CD4-positive, alpha-beta memory T cell (primary cell): ENCODE measurements at places on chromosomes 3 and 15.

DNA sequence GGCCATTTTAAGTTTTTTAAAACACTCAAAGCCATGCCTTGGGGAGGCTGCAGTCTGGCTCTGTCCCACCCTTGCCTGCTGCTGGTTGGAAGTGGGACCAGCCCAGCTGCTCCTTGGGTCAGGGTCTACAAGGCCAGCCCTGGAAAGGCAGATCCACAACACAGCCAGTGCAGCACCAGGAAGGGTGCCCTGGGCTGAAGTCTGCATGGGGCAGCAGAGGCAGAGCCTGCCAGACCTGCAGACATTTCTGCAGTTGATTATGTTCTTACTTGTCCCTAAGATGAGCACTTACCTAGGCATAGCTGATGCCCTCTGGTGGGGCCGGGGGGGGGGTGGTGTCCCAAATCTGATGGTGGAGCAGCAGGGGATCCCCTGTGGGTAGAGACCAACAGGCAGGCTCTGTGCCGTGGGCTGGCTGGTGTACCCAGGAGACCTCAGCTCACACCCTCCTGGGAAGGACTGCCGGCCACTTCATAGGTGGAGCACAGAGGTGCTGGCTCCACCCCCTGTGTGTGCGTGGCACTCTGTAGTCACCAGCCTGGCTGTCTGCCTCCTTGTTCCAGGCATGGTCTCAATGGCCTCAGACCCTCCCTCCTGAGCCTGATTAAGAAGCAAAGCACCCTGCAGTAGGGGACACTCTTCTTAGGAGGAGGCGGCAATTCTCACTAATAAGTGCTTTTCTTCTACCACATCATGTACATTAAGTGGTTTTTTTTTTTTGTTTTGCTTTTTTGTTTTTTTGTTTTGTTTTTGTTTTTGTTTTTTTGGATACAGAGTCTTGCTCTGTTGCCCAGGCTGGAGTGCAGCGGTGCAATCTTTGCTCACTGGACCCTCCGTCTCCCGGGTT, 97.4 kb upstream of the KLF13 start:
- no peak for DNase-seq

GRCh38 chr3:43256714-43257461, 29.5 kb upstream of the SNRK start:
- no peak for DNase-seq

- no peak for DNase-seq
These were observed 15.7 kb upstream of the MEF2A start for GRCh38 chr15:99550077-99550476.

DNA sequence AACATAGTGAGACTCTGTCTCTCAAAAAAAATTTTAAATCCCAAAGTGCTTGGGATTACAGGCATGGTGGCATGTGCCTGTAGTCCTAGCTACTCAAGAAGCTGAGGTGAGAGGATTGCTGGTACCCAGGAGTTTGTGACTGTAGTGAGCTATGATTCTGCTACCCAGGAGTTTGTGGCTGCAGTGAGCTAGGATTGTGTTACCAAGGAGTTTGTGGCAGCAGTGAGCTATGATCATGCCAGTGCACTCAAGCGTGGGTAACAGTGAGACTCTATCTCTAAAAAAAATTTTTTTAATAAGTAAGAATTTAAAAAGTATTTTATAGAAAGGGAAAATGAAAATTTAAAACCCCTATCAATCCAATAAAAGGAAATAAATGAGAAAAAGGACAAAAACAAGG, 69.5 kb downstream of the FAIM start:
- no peak for DNase-seq

DNA sequence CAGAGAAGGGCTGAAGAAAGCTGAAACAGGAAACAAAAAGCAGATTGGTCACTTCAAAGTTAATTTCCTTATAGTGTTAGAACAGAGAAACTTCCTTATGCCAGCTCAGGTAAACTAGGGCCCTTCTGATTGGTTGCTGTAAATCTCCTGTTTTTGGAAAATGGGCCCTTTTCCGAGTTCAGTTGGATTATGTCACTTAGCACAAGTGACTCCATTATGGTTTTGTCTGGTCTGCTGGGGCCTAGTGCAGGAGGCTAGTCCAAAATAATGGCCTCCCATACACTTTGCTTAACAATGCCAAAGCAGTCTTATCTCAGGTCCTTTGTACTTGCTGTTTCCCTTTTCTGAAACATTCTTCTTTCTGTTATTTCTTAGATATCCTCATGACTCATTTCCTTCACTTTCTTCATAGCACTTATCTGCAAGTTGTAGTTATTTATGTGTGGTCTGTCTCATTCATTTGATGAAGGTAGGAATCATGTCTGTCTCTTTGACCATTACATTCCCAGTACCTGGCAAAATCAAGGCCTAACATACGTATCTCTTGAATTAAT, 7.7 kb upstream of the DCP1A start:
- DNase-seq, result no peak

DNA sequence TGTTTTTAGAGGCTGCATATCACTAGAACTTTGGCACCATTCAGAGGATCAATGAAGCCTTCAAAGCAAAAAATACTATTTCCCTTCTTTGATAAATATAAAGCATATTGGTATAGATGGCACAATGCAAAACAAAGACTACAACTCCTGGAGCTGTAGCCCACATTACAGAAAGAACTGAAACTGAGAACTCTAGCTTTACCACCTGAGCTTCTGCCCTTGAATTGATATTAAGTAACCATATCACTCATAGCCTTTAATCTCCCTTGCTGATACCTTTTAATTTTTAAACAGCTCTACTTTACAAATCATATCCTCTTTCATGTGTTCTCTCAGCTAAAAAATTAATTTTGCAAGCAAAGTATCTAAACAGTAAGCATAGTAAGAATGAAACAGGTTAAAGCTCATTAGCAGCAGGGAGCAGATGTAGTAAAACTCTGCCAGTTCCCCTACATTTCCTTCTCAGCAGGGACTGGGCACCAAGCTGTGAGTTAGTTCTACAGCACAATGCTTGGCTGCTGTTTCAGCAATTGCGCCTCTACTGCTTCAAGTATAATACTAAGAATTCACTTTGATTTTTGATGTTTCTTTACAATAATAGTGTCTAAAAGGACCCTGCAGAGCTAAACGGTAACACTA, 97.9 kb upstream of the NANOGP8 start:
- no peak for DNase-seq

- DNase-seq, result no peak
These were observed 141.5 kb downstream of the AQP9 start for GRCh38 chr15:58279654-58280053.

DNA sequence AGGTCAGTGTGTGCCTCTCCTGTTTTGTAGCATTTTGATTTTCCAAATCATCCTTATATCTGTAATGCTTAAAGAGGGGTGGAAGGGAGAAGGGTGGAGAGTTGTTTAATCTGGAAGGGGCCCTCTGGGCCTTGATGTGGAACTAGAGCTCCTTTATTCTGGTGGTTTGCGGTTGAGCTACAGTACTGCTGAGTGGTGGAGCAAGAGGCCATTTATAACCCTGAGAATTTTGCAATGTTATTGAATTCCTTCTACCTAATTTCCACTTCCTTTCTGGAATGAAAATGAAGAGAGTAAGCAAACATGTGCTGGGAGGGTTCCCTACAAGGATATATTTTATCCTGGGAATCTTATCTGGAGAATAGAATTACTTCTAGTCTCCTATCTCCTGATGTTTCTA, 35.3 kb upstream of the TUBGCP5 start:
- DNase-seq, result no peak
